NCI-H2171 (cell line): ENCODE measurements at places on chromosomes 1 and 21.

DNA sequence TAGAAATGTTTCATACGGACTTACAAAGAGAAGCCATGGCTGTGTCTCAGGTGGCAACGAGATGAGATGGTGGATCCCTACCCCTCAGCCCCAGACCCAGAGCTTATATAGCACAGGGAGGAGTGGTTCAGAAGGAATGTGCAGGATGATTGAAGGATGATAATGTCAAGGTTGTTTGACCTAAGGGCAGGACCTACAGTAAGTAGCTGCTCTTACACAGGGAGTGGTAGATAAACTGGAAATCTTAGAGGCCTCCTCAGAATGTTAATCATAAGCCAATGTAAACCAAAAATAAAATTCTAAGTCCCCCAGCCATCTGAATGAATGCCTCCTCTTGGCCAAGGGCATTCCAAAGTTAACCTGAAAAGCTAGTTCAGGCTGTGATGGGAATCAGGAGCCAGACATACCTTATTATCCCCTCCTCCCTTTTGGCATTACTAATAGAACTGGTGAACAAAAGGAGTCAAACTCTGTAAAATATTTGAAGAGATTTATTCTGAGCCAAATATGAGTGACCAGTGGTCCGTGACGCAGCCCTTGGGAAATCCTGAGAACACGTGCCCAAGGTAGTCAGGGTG is 45.8 kb upstream of the PDE9A start:
- no peak for DNase-seq

GRCh38 chr21:33650230-33650629 is 7.9 kb downstream of the ITSN1 start:
- no peak for DNase-seq

GRCh38 chr1:94654459-94654858 is 112.9 kb upstream of the F3 start:
- DNase-seq, result no peak

DNA sequence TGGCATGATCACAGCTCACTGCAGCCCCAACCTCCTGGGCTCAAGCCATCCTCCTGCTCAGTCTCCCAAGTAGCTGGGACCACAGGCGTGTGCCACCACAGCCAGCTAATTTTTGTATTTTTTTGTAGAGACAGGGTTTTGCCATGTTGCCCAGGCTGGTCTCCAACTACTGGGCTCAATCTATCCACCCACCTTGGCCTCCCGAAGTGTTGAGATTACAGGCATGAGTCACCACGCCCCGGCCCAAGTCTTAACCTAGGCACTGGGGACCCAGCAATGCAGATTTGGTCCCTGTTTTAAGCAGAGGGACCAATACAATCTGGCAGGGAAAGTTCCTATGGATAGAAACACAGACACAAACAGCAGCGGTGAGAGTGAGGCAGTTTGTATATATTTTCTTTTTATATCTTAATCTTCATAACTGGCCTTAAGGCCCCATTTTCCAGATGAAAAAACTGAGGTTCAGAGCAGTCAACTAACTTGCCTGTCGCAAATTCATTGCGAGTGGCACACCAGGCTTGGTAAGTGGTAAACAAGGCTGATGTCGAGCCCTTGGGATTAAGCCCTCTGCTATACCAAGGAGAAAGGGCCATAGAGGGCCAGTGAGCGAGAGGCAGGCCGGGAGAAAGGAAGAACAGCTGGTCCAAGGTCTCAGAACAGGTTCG is 77.8 kb upstream of the TINAGL1 start:
- no peak for DNase-seq

- no peak for DNase-seq
Observed at GRCh38 chr21:42381347-42381984, 14.4 kb downstream of the TMPRSS3 start.

DNA sequence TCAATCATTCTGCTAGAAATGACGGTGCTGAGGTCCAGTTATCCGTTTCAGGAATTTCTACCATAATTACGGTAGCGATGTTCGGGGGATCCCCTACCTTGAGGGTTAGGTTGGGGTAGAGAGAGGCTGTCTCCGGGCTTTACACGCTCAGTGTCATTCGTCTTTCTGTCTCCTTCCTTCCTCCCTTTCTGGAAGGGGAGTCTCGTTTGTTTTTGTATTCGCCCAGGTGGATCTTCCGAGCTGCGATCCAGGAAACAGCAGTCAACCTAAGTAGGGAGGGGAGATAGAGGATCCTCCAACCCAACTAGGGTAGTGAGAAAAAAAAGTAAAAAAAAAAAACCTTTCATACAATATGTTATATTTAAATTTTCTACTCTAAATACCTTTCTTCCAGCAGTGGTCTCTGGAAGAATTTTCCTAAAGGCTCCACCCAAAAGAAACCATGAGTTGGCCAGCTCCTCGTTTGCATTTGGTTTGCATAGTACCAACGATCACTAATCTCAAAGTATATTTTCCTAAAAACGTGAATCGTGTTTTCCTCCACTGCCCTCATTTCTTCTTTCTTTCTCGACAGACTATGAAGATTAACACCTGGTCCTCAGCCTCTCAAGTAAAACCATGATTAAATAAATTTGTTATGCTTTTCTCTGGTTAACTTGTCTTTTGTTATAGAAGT is 611 bp upstream of the PIK3C2B start:
- no peak for DNase-seq

GRCh38 chr1:154520333-154520732 is 18.1 kb upstream of the SHE start:
- DNase-seq, result no peak

DNA sequence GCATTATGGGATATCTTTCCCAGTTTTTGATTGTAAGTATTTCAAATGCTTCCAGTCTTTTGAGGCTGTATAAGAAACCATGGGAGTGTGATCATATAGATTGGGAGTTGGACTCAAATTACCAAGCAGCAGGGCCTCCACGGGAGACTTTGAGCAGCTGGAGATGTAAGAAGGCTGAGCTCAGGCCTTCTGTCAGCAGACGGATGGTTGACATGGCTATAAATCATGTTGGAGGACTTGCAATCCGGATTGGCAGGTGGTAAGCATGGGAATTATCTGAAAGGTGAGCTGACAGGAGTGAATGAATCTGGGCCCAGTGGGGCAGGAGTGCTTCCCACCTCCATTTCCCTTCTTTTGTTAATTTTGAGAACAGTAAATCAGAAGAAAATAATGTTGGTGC is 83.2 kb upstream of the PPM1J start:
- peak; percentile 95 for DNase-seq

GRCh38 chr1:212401042-212401441 is 13.6 kb downstream of the PACC1 start:
- no peak for DNase-seq

GRCh38 chr1:3453203-3453761 is 1.2 kb upstream of the ARHGEF16 start:
- peak; percentile 49 for DNase-seq

DNA sequence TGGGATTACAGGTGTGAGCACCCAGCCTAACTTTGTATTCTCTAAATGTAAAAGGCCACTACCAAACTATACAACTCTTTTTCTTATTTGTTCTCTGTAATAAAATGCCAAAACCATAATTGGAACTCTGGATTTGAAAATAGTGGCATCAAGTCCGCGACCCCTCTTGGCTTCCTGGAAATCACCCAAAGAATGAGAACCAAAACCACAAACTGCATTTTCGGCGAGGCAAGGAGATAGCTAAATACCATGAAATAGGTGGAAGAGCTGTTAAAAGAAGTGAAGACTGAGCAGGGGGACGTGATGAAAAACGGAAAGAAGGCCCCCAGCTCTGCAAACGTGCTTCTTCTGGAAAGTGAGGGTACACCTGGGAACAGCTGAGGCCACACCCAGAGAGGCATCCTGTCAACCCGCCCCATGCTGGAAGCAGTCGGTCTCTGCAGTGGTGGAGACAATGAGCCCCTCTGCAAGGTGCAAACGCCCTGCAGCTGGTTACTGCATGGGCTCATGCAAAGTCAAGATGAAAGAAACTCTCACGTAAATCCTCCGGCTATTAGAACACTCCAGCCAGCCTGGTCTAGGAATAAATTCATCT is 22.5 kb downstream of the VPS26C start:
- DNase-seq, result no peak

DNA sequence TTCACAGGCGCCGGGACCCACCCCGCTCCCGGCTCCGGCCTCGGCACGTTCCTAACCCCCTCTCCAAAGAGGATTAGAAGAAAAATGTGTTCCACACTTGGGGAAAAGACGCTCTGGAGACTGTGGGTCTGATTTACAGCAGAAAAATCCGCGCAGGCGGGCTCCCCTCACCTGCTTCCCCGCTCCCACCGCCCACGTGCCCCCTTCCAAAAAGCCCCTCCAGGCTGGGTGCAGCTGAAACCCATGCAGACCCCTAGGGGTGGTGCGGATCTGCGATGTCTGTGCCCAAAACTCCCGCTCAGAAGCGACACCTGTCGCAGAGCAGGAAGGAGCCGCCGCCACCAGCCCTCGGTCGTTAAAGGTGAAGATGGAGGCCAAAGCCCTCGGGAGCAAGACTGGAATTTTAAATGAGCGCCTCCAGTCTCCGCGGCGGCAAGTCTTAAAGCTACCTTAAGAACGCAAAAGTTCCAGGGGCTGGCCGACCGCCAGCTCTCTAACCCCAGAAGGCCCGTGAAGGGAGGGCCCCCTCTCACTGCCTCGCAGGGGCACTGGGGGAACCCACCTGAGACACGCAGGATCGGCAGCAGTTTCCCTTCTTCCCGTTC is 688 bp upstream of the CHD5 start:
- DNase-seq, result peak; percentile 39

DNA sequence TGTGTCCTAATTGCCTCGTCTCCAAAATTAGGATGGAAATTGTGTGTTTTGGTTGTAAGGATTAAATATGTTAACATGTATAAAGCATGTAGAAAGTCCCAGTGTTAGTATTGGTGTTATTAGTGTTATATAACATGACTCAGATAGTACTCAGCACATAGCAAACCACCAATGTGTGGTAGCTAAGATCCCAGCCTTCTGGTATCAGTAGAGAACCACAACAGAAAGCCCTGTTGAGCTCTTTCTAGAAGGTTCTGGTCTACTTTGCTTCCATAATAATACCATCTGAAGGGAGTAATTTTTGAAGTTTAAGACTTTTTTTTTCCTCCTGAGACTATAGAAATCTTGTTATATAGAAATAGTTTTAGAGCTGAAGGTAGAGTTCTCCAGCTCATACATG is 259.3 kb upstream of the SGIP1 start:
- DNase-seq, result no peak

DNA sequence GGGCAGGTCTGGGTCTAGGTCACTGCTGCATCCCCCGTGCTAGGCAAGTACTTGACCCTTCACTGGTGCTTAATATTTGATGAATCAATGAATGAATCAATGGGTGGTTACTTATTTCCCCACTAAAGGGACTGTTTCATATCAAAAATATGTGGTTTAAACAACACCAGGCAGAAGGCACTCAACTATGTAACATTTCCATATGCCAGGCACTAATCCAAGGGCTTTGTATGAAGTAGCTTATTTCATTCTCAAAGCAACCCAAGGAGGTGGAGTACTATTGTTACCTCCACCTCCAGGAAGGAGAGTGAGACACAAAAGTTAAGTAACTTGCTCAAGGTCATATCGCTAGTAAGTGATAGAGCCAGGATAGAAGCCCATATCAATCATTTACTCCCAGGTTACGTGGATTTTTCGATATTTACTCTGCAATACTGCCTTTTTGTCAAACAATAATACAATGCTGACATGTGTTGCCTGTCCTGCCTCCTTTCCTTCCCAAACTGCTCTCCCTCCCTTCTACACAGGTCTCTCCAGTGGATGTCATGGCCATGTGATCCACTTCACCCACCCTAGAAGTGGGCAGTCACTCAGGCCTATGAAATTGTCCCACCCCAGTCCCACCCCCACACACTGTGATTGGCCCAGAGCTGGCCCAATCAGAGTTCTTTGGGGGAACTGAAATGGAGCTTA is 142.8 kb downstream of the ETS2 start:
- DNase-seq, result no peak

- DNase-seq, result no peak
Observed at GRCh38 chr1:236560213-236560771, 36.5 kb downstream of the LGALS8 start.

DNA sequence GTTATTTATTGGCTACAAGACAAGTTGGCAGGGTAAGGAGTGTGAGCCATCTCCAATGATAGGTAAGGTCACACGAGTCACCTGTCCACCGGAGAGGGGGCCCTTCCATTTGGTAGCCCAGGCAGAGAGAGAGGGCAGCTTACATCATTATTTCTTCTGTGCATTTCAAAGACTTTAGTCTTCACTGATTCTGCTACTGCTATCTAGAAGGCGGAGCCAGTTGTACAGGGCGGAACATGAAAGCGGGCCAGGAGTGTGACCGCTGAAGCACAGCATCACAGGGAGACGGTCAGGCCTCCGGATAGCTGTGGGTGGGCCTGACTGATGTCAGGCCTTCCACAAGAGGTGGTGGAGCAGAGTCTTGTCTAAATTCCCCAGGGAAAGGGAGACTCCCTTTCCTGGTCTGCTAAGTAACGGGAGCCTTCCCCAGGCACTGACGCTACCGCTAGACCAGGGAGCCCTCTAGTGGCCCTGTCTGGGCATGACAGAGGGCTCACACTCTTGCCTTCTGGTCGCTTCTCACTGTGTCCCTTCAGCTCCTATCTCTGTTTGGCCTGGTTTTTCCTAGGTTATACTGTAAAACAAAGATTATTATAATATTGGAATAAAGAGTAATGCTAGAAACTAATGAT is 36.7 kb downstream of the ZNF695 start:
- DNase-seq, result peak; percentile 18

DNA sequence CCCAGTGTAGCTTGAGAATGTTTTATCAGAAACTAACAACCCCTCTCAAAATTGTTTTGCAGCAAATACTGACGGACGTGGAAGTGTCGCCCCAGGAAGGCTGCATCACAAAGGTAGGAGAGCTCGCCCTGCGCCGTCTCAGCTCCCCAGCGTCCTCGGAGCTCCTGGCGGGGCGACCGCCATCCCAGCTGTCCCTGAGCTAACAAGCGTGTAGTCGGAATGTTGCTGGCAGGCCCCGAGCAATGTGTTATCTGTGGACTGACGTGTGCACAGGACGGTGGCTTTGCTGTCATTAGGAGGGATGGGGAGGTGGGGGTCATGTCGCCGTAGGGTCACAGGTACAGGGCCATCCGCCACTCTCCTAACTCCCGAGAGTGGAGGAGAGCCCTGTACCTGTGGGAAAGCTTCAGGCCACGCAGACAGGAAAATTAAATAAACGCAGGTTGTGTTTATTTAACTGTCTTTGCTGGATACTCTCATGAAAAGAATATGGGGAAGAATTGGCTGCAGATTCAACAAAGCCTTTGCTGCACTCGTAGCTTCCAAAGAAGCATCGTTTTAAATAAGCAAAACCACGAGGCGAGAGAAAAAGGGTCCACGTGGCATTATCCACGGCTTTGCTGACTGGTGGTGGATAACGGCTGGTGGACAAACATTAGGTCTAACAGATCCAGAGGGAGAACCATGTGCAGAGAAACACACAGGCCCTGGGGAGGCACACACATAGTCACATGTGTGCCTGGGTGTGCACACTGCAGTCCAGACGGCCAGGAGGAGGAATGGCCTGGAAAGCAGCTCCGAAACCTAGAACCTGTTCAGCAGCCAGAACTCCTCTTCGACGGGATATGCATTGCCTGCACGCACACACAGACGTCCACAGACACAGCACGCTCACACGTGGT is 175.3 kb downstream of the PRDM16 start:
- DNase-seq, result no peak
